Activated CD4-positive, alpha-beta memory T cell treated with anti-CD3 and anti-CD28 coated beads for 36 hours (primary cell): ENCODE measurements at places on chromosomes 16 and 17.

DNA sequence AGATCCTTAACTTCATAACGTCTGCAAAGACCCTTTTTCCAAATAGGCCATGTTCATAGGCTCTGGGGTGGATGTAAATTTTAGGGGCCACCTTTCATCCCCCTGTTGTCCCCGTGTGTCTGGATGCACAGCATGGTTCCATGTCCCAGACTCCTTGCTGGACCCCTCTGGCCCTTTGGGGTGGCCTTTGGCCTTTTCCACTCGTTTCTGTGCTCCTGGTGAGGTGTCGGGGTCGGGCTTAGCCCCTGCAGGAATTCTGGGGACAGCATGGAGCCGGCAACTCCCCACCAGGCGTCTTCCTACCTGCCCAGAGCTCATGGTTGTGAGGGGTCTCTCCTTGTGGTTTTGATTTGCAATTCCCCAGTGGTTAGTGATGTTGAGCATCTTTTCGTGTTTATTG lies 183.5 kb downstream of the SEC14L1 start:
- H3K36me3 ChIP-seq: no peaks in the 10 kb centered on the region
- H3K27ac ChIP-seq: peak overlapping the region; percentile 90
- peak overlapping the region; percentile 33 for H3K4me3 ChIP-seq
- H3K4me1 ChIP-seq: peaks cover 50% of the 10 kb centered on the region
- H3K27me3 ChIP-seq: no peaks in the 10 kb centered on the region

DNA sequence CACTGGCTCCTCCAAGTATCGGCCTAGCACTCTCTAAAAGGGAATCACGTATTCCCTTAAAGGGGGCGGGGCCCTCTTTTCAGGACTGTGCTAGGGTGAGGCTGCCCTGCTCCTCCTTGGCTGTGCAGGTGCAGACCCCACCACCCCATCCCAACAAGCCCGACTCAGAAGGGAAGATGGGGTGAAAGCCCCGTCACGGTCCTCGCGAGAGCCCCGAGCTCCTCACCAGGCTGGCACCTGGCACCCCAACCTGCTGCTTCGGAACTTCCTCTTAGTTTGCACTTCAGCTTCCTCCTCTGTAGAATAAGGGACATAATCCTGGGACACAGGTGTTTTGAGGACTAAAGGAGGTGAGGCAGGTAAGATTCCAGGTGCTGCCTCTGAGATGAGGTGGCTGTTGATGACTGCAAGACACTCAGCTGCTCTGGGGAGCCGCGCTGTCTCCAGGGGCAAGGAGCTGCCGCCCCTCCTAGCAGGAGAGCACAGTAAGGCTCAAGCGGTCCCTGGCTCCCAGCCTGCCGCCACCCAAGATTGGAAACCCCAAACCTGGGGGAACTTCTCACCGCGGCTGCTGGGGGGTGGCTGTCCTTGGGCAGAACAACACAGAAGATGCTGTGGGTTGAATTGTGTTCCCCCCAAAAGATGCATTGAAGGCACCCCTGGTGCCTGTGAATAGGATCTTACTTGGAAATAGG lies 88.8 kb downstream of the MGAT5B start:
- H3K27me3 ChIP-seq: no peaks in the 10 kb centered on the region
- no peaks in the 10 kb centered on the region for H3K4me1 ChIP-seq

DNA sequence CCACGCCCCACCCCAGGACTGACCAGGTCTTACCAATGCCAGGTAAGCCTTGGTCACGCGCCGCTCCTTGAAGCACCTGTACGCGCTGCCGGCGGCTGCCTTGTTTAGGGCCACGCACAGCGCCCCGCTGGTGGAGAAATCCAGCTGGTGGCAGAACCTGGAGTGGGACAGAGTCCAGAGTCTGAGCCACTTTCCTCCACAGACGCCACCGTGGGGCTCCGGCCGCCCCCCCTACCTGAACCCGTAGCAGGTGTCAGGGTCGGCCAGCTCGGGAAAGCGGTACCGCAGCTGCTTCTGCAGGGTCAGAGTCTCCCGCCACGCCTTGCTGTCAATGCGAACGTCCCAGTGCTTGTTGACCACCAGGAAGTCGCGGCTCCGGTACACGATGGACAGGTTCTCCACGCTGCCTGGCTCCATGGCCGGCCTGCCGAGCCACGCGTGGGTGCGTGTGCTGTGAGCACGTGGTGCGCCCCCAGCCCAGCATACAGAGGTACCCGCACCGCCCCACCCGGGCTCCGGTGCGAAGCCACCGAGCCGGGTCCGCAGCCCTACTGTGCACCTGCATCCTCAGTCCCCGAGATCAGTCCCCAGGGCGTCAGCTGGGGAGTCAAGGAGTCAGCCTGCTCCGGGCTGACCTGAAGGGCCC lies 737 bp downstream of the RPUSD1 start:
- DNase-seq: no peak
- no peaks in the 10 kb centered on the region for H3K27me3 ChIP-seq
- peaks cover 11% of the 10 kb centered on the region for H3K36me3 ChIP-seq
- H3K4me3 ChIP-seq: peak overlapping the region; percentile 87
- peaks cover 5% of the 10 kb centered on the region for H3K4me1 ChIP-seq
- peak overlapping the region; percentile 60 for H3K27ac ChIP-seq

DNA sequence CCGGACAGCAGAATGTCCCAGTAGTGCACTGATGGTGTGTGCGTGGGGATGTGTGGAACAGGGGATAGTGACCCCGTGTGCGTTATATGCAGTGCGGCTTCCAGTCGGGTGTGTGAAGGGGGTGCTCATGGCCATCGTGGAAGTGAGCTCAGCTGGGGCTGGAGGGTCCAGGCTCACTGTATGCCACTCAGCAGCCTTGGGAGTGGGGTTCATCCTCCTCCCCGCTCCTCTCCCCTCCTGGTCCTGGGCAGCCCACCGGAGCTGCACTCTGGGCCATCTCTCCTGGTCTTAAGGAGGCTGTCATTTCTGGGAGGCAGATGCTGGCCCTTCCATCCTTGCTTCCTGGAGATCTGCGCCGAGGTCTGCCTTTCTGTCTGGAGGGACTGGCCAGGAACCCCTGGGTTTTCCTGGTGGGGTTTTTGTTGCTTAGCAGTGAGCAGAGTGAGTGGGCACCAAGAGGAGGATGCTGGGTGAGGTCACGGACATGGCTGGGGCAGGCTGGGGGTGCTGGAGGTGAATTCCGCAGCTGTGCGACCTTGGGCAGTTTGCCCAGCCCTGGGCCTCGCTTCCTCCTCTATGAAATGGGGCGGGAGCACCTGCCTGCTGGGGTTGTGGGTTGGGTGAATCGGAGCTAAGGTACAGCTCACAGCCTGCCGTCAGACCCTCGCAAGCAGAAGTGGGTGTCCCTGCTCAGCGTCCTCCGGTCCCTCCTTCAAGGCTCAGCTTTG lies 164.1 kb downstream of the SEC14L1 start:
- H3K36me3 ChIP-seq: no peaks in the 10 kb centered on the region
- no peak for DNase-seq
- H3K27me3 ChIP-seq: no peaks in the 10 kb centered on the region
- H3K4me1 ChIP-seq: no peaks in the 10 kb centered on the region
- H3K27ac ChIP-seq: no peak overlapping the region

DNA sequence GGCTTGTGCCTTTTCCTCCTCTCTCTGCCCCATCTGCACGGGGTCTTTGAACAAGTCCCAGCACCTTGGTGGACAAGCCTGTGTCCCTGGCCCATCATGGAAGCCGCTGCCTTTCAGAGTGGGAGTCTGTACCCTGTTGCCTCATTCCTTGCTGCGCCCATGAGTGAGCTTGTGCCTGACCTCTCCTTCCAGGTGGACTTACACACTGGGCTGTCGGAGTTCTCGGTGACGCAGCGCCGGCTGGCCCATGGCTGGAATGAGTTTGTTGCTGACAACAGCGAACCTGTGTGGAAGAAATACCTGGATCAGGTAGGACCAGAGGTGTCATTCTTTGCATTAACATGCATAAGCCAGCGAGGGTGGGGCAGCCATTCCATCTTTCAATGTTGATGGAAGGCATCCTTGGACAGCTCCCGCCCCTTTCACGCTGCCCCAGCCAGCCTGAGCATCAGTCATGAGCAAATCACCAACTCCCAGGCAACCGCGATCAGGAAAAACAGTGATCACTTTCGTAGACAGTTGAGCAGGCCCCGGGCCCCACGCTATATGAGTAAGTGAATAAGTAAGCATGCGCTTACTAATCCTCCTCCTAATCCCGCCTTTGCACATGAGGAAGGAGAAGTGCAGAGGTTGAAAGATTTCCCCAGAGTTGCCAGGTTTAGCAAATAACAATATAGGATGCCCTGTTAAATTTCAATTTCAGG lies 36.8 kb downstream of the ATP2C2 start:
- peaks cover 36% of the 10 kb centered on the region for H3K27me3 ChIP-seq
- H3K36me3 ChIP-seq: no peaks in the 10 kb centered on the region
- H3K4me1 ChIP-seq: no peaks in the 10 kb centered on the region
- H3K27ac ChIP-seq: no peak overlapping the region
- H3K4me3 ChIP-seq: no peak overlapping the region

GRCh38 chr17:60390925-60391470 lies 935 bp downstream of the USP32 start:
- H3K27ac ChIP-seq: peak overlapping the region; percentile 97
- H3K4me3 ChIP-seq: peak overlapping the region; percentile 93
- H3K27me3 ChIP-seq: no peaks in the 10 kb centered on the region
- DNase-seq: peak; percentile 42
- peaks cover 46% of the 10 kb centered on the region for H3K4me1 ChIP-seq
- no peaks in the 10 kb centered on the region for H3K36me3 ChIP-seq

- no peaks in the 10 kb centered on the region for H3K27me3 ChIP-seq
- DNase-seq: no peak
- peaks cover 2% of the 10 kb centered on the region for H3K36me3 ChIP-seq
- H3K4me3 ChIP-seq: no peak overlapping the region
- peak overlapping the region; percentile 62 for H3K27ac ChIP-seq
- H3K4me1 ChIP-seq: peaks cover 53% of the 10 kb centered on the region
These were observed 91.8 kb downstream of the SMG6 start for GRCh38 chr17:2211661-2212399.

GRCh38 chr16:73233329-73233765 lies 185.4 kb upstream of the ZFHX3 start:
- no peaks in the 10 kb centered on the region for H3K27me3 ChIP-seq
- no peak for DNase-seq
- H3K4me3 ChIP-seq: no peak overlapping the region
- H3K36me3 ChIP-seq: no peaks in the 10 kb centered on the region
- H3K27ac ChIP-seq: no peak overlapping the region
- no peaks in the 10 kb centered on the region for H3K4me1 ChIP-seq

DNA sequence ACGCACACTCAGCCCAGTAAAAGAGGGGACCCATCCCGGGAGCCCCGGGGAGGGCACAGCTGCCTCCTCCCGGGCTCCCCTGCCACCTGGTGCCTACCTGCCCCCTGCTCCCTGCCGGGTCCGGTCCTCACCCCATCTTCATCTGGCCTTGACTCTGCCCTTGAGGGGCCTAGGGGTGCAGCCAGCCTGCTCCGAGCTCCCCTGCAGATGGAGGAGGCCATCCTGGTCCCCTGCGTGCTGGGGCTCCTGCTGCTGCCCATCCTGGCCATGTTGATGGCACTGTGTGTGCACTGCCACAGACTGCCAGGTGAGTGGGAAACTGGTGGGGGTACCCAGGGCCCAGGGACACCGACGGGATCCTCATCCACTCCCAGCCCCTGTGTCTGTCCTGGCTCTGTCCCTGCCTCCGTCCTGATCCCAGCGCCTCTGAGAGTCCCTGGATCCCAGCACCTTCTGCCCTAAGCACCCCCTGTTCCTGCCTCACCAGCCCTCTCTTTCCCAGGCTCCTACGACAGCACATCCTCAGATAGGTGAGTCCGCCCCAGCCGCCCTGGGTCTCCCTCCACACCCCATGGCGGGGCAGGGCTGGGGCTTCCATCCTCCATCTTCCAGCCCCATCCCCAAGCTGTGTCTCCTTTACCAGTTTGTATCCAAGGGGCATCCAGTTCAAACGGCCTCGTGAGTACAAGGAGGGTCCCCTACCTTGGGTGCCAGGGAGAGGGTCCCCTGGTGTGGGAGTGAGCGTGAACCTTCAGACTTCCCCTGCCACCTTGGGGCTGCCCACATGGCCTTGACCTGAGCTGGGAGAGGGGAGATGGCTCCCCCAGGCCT lies 574 bp downstream of the LAT start:
- peak; percentile 44 for DNase-seq
- H3K4me1 ChIP-seq: peaks cover 46% of the 10 kb centered on the region
- H3K27ac ChIP-seq: peak overlapping the region; percentile 98
- peaks cover 78% of the 10 kb centered on the region for H3K36me3 ChIP-seq
- H3K27me3 ChIP-seq: no peaks in the 10 kb centered on the region

- DNase-seq: no peak
- H3K27me3 ChIP-seq: peaks cover 47% of the 10 kb centered on the region
- peaks cover 9% of the 10 kb centered on the region for H3K4me1 ChIP-seq
- no peak within 1 kb of the TSS for H3K4me3 ChIP-seq
- no peaks in the 10 kb centered on the region for H3K36me3 ChIP-seq
These were observed at the start of gene WFDC1 for GRCh38 chr16:84294531-84295142. Gene WFDC1, plus strand, starts transcription at chr16:84294878. Its CDS starts 94 bp downstream, at chr16:84294972.
